Fibroblast of lung (primary cell): ENCODE measurements at places on chromosomes 4 and X. TPM values are rescaled to one million over a fixed set of nuclear protein-coding genes. Genes with fewer than 3 reads are reported as not detected.

DNA sequence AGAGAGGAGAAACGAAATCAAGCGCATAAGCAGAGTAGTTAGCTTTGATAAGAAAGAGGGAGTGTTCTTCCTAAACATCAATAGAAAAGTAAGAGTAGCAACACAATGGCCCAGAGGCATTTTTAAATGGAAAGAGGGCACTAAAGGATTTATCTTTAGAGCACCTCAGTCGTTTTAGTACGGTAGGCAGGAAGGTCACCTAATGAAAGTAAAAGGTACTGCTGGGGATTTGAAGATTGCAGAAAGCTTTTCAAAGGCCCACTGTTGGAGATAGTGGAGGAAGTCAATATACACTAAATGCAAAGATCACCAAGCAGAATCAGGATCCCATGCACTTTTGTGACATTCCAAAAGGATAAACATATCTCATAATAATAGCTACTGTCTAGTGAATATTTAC is 667.7 kb upstream of the GRID2 start:
- DNase-seq = no peak

DNA sequence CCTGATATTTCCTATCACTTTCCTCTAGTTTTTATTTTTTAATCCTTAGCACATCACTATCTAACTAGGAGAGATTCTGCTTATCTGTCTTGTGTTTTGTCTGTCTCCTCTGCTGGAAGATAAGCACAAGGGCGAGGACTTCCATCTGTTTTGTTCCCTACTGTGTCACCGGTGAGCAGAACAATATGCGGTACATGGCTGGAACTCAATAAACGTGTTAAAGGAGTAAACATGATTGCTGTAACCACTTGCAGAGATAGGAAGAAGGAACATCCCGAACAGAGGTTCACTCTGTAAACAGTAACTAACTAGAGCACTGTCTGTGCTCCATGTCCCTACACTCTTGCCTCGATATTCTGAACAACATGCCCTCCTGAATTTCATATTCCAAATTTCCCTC is 5.2 kb downstream of the HS3ST1 start:
- DNase-seq = no peak

GRCh38 chr4:183321516-183321915 is 710 bp downstream of the CLDN24 start:
- no peak for DNase-seq

DNA sequence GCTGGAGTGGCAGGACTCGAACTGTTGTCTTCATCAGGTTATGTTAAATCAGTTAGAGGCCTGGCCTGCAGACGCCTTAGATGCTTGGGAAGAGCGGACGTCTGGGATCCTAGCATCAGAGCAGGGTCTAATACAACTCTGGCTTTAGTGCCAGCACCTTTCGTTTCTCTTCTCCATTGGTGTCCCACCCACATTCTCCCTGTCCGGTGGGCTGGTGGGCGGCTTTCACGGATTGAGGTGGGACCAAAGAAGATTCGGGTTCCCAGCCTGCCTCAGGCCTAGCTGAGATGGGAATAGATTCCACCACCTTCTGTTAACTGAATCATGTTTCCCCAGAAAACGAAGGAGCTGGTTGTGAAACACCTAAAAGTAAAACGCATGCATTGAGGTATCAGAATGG is 939 bp downstream of the PDK3 start:
- no peak for DNase-seq

The SLC10A6 gene
- not detected in 2 replicates for polyA plus RNA-seq

The C4orf50 gene
- polyA plus RNA-seq = not detected in 2 replicates
